Right kidney (tissue), 9 donors: ENCODE measurements at places on chromosomes 16 and 17.

DNA sequence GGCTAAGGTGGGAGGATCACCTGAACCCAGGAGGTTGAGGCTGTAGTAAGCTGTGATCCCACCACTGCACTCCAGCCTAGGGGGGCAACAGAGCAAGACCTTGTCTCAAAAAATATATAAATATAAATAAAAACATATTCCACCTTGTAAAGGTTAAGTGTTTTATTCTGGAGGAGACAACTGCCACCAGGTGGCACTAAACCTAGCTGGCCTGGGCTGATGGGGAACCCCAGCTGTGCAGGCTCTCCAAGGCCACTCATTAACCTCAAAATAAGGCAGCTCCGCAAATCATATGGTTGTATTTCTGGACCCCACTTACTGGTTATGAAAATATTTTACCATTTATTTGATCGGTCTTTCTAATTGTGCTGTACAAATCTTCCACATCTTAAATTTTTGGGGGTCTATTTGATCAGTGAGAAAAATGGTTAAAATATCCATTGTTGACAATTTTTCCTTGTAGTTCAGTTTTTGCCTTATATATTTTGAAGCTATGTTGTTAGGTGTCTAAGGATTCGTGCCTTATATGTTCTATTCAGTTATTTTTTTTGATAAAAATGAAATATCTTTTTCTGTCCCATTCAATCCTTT is 8.5 kb upstream of the ICAM2 start:
- DNase-seq, result no peak

GRCh38 chr17:79902146-79902791 is 63.0 kb upstream of the CBX4 start:
- DNase-seq, result no peak

DNA sequence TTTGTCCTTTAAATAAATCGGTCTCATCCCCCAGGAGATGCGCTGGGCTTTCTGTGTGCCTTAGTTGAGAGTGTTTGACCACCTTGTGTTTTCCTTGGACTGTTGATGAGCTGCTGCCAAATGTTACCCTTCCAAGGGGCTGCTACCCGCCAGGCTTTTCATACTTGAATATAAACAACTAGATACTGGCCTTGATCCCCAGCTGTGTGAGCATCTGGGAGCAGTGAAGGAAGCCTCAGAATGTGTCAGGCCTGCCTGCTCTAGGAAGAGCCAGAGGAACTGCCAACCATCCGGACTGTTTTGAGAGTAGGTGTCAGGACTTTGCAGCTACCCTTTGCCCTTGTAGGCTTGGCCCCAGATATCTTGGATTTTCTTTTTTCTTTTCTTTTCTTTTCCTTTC is 57.8 kb downstream of the LDHD start:
- DNase-seq, result no peak

DNA sequence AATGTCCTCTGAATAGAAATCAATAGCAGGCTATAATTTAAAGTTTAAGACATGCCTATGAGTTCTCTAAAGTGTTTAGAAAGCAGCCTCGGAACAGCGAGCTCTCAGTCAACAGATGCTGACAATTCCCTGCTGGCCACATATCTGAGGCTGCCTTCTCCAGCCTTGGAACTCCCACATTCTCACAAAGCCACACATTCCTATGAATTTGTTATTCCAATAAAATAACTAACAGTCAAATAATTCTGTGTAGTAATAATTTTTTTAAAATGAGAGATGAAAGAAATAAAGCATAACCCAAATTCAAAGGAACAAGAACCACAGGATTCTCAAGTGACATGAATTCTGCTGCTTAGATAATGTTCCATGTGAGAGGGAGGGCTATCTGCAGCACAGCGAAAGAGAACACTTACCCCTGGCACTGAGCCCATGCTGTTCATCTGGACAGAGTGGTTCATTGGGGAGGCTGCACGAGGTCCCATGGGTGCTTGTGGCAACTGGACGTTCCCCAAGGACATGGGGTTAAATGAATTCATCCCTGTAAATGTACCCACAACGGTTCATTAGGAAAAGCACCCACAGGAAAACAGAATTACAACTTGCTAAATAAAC is 56.9 kb upstream of the TRAP1 start:
- DNase-seq, result no peak

GRCh38 chr17:16281351-16281750 is 64.3 kb downstream of the PIGL start:
- DNase-seq, result no peak

DNA sequence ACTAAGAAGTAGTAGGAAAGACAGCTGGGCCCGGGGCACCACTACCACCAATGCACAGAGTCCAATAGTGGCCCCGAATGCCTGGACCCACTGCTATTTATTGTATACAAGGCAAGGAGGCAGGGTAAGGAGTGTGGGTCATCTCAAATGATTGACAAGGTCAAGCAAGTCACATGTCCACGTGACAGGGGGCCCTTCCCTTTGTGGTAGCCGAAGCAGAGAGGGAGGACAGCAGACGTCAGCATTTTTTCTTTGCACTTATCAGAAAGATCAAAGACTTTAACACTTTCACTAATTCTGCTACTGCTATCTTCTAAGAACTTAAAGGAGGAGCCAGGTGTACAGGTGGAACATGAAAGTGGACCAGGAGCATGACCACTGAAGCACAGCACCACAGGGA is 6.5 kb downstream of the VPS53 start:
- no peak for DNase-seq

DNA sequence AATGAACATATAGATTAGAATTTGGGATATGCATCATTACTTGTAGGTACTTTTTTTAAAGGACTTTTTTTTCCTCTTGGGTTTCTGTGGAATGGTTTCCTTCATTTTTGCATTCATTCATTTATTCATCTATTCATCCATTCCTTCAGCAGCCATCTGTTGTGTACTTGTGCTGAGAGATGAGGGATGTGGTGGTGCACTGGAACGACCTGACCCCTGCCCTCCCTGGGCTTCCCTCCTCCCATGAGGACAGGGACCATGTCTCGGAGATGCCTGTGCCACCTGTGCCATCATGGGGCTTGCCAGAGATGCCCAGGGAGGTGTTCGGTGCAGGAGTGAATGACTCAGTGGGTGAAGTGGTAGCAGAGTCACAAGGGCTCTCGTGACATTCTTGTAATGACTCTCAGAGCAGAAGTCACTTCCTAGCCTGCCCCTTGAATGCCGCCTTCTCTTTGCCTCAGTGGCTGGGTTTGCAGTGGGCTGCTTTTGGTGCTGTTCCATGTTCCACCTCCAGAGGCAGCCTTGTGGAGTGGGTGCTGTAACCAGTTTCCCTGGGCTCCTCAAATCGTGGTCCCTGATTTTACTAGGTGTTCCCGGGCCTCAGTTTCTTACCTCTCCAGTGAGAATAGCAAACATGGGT is 43.9 kb downstream of the CLEC16A start:
- DNase-seq, result no peak

DNA sequence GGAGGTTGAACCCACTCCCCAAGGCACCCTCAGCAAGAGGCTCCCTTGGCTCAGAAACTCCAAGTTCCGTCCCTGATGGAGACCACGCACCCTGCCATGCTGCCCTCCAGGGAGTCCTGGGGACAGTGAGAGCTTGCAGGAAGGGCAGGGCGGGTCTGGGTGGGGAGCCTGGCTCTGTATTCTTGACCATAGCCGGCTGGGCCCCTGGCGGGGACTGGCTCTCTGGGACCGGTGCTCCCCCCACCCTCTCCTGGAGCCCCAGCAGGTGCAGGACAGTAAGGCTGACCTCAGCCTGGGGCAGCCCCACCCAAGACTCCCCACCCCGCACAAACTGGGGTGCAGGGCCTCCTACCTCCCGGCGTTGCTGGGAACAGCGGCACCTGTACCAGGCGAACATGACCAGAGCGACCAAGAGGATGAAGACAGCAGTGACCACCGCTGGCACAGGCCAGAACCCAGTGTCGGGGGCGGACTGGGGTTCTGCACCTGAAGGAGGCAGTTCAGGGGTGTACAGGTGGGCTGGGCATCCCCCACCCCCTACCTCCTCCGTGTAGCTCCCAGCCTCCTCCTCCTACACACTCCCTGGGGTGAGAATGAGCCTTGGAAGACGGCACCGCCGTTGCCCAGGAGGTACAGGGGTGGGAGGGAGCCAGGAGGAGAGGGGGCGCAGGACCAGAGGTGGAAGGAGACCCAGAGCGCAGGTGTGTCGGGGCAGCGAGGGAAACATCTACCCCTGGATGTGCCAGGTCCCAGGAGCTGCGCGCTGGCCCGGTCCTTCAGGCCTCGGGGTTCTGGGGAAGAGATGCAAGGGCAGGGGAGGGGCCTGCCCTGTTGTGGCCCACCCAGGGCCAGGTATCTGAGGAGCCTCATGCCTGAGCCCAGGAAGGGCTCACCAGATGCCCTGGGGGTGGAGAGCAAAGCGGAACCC is 5.4 kb upstream of the CD7 start:
- DNase-seq, result no peak

DNA sequence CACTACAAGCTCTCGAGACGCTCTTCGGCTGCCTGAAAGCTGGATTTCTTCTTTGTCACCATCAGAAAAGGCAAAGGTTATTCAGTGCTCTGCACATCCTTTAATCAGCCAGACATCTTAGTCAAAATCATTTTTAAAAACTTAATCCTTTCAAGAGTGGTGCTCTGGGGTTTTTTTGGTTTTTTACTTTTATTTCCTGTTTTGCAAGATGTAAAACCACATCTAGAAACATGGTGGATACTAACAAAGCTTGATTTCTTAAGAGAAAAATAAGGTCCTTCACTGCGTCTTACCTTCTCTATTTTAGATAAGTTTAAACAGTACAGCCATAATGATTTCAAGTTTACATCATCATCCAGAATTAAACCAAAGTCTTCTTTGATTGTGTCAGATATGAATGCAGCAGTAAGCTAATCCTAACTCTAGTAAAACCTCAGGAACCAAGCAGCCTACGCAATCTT is 6.3 kb downstream of the ANKRD11 start:
- no peak for DNase-seq

- DNase-seq, result no peak
Measured at GRCh38 chr16:14374451-14375131, 255.5 kb downstream of the PARN start.

DNA sequence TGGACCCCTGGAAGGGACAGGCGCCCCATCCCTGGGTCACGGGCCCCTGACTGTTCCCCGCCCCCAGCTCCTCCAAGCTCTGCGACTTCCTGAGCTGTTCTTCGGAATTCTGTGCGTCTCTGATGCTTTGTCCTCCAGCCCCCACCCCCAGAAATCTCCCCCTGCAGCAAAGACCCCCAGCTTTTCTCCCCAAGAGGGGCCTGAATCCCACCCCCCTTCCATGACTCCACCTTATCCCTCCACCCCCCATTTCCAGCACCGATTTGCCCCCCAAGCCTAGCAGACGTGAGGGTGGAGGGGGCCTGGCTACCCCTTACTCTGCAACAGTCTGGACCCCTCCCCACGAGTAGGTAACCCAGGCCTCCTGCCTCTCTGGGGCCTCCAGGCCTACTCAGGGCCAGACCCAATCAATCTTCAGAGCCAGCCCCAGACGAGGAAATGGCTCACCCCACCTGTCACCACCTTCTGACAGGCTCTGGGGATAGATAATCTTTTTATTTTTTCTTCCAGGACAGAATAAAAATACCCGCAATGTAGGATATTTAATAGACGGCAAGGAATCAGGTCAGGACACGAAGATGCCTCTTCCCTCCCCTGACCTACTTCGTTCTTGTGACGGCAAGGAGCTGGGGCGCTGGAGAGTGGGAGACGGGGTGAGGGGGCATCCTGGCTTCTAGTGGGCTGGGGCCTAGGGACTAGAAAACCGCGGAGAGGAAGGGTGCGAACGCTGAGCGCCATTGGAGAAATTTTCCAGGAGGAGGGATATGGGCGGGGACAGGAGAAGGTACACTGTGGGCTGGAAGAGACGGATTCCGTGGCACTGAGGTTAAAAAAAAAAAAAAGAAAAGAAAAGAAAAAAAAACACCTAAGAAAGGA is 744 bp upstream of the PLXDC1 start:
- DNase-seq, result peak; percentile 36

DNA sequence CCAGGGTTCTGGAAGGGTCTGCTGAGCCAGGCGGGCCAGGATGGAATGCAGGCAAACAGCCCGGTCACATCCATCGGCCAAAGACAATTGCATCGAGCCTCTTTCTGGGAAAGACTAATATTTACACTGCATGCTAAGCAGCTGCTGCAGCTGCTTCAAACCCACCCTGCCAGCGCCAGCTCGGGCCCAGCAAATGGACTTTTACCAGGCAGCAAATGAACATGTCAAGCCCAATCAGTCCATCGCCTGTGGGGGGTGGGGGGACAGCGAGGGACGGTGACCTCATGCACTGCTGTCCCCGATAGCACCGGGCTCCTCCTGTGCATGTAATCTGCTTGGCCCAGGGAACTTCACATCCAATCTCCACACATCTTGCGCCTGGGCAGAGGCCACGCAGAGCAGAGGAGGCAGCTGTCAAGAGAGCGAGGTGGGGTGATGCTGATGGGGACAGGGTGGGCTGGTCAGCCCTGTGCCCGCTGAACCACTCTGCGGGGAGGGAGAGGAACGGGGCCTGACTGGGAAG is 39.4 kb upstream of the CDH5 start:
- peak; percentile 31 for DNase-seq

- no peak for DNase-seq
Measured at GRCh38 chr16:63653044-63653839, 1468.6 kb downstream of the CDH11 start.

GRCh38 chr17:31481783-31482081 is 90.3 kb downstream of the RAB11FIP4 start:
- no peak for DNase-seq

GRCh38 chr17:78908426-78908825 is 5.4 kb upstream of the CEP295NL start:
- DNase-seq, result no peak

- DNase-seq, result no peak
Measured at GRCh38 chr17:27669850-27670249, 38.9 kb downstream of the LGALS9 start.

GRCh38 chr16:67936124-67936879 is at the start of gene PSMB10:
Gene PSMB10 (minus strand): TSS chr16:67936850. CDS start chr16:67936749, 101 bp downstream.
- DNase-seq, result peak; percentile 67

DNA sequence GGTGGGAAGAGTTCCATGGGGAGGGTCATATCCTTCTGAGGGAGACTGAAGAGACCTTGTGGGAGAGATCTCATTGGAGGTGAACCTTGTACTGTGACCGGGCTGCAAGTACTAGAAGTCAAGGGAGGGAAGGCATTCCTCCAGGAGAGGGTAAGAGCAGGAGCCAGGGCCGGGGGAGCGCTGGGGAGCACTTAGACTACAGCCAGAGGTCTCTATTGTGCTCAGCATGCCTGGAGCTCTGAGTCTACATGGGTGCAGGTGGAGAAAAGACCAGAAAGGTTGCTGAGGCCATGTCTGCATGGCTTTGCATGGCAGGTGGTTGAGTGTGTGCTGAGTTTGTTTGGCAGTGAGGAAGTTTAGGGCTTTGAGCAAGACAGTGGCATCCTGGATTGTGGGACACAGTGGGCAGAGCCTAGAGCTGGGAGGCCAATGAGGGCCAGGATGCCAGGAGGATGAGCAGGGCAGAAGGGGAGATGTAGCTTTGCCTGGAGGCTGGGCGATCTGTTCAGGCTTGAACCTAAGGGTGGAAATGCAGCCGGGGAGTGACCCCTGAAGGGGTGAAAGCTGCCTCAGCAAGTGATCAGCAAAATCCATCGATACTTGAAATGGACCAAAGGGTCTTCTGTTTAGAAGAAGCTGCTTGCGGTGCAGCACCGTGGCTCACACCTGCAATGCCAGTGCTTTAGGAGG is 317.4 kb upstream of the TNRC6C start:
- no peak for DNase-seq
